Activated naive CD8-positive, alpha-beta T cell treated with anti-CD3 and anti-CD28 coated beads, Interleukin-2, amount 50 U/mL, for 24 hours (primary cell): ENCODE measurements at places on chromosomes 2 and 18.

- DNase-seq: no peak
These were observed 212.0 kb upstream of the NABP1 start for GRCh38 chr2:191465766-191466420.

DNA sequence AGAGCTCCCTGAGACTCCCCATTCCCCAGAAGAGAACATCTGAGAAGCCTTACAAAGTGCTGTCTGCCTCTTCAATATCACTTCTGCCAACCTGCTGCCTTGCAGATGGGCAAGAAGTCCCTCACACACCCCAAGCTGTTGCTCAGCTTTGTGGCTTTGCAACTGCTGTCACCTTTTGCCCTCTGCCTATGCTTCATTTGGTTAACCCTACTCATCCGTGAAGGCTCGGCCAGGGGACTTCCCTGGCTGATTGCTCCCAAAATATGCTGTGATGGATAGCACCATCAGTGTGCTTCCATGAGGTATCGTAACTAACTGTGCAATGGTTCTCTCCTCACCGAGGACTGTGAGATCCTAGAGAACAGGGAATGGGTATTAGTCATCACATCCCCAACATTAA, 88.9 kb upstream of the CYP1B1 start:
- DNase-seq: no peak

DNA sequence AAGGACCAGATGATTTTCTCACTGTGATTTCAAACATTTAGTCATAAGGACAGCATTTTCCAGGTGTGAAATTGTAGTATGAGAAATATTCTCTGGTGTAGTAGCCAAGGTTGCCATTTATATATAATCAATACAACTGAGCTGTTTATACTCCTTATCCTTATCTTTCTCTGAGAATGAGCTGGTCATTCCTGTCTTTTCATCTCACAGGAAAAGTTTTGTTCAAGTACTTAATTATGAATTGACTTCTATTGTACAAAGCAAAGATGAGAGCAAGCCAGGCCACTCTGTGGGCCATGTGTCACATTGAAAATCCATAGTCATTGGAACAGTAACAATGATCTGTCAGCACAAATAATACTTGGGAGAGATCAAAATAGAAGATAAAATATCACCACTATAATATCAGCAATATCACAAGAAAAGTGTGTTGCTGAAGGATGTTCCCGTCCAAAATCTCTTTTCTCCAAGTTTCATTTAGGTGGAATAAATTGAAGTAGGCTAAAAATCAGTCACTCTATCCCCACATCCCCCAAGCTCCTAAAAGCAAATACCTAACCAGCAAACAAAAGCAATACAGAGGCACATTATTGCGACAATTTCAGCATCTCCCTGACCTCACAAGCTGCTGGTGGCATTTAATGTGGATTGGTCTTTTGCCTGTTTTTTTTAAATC, 2.1 kb downstream of the RIT2 start:
- no peak for DNase-seq

GRCh38 chr2:151989378-151989777, 109.5 kb downstream of the CACNB4 start:
- no peak for DNase-seq

- DNase-seq: no peak
These were observed 19.9 kb downstream of the RBMS1 start for GRCh38 chr2:160473468-160474318.

DNA sequence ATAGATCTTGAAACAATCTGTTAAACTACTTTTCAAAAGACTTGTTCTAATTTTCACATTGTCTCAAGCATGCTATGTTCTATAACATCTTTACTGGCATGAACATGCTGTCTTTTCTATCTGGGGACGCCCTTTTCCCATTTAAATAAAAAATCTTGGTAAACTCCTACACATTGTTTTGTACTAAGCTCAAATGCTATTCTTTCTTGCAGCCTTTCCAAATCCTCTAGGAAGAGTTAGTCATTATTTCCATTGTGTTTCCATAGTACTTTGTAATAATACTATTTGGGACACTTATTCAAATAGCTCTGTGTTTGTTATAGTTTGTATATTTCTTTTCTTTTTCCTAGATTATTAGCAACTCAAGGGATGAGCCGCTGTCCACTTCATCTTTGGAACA, 828.6 kb upstream of the FSHR start:
- no peak for DNase-seq

DNA sequence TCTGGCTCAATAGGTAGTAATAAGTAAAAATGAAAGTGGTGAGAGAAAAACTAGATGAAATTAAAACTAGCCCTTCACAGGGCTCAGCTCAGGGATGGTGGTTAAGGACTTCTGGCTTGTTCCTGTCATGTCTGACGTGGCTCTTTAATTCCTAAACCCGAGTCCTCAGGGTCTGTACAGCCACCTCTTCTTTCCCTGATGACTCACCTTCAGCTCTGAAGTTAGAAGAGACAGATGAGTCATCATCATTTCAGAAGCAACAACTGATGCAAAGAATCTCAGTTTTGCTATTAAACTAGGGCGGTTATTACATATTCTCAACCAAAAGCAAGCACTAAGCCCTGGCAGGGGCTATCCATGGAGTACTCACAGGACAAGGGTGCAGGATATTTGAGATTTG, 24.0 kb upstream of the ITGB6 start:
- DNase-seq: peak; percentile 20

DNA sequence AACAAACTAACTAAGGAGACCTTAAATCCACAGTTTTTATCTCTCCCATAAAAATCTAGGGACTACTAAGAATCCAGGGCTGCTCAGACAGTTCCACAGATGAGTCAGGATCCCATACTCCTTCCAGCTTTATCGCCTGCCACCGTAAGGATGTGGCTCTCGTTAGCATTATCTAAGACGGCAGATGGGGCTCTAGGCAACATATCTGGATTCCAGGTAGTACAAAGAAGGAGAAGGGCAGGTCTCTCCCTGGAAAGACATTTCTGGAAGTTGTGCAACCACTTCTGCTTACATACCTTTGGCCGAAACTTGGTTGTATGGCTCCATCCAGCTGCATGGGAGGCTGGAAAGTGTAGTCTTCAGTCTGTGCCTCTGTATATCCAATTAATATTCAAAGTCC, 149.4 kb downstream of the SP3 start:
- DNase-seq: no peak

DNA sequence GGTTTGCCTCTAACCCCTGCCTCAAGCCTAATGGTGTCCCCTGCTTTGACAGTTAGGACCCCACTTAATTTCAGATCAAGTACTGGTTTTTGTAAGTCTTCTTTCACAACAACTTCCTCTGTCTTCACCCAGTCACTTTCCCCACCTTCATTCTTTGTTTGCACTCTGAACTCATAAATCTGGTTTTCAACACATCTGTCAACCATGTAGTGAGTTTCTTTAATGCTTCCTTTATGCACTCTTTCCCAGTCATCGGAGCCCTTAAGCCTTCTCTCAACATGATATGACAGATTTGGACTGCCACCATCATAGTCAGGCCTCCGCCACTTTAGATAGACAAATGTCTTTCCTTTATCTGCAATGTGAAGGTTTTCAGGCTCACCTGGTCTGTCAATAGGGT, 109.1 kb downstream of the PLEKHA3 start:
- DNase-seq: no peak

- no peak for DNase-seq
These were observed 213.6 kb downstream of the ATAD2B start for GRCh38 chr2:23713351-23713750.

DNA sequence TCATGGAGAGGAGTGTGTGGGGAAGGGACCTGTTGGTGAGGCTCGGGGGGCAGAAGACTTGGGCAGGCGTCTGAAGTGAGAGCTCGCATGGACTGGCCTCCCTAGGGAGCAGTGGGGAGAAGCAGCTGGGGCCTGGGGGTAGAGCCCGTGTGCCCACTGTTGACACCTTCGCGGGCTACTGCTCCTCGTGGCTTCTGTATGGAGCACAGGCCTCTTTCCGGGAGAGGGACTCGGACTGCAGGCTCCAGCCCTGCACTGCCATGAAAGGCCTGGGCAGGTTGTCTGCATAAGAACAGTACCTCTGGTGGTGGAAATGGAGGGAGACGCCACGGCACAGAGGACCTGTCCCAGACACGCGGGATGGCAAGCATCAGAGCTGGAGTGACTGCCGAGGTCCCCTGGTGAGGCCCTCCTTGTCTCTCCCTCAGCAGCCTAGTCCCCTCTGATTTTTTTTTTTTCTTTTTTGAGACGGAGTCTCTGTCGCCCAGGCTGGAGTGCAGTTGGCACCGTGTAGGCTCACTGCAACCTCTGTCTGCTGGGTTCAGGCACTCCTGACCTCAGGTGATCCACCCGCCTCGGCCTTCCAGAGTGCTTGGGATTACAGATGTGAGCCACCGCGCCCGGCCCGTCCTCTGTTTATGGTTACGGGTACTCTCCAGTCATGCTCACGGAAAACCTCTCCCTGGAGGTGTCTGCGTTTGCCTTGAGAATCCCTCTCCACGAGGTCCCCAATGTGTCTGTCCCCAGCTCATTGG, 44.7 kb upstream of the PTMA start:
- DNase-seq: no peak

DNA sequence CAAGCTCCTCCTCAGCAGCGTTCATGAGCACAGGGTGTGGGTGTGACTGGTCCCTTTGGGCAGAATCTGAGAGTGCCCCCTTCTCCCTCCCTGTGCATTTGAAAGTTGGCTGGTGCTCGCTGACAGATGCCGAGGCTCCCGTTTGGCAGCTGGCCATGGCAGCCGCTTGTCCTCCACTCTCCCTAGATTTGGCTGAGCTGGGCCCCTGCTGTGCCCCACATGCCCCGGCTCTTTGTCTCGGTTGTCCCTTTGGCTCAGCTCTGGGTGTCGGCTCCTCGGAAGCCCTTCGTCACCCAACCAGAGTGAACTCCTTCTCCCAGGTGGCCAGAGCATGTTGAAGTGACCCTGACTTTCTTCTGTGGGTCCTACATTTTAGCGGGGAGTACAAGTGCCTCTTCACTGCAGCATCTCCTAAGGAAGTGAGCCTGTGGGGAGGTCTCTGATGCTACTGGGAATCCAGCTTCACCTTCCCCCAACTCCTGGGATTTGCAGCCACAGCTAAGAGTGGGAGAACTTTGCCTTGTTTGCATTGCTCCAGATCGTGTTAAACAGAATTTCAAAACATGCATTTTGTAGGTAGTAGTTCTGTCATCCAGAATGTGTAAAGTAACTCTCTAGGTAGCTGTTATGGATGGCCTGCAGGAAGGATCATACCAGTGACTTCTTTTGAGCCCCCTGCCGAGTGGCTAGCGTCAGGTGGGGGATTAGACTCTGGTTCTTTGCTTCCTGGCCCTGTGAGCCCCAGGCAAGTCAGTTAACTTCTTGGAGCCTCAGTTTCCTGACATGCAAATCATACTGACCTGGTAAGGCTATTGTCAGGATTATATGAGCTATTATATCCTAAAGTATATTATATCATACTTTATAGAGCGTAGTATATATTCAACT, 24.2 kb downstream of the HPCAL1 start:
- no peak for DNase-seq

DNA sequence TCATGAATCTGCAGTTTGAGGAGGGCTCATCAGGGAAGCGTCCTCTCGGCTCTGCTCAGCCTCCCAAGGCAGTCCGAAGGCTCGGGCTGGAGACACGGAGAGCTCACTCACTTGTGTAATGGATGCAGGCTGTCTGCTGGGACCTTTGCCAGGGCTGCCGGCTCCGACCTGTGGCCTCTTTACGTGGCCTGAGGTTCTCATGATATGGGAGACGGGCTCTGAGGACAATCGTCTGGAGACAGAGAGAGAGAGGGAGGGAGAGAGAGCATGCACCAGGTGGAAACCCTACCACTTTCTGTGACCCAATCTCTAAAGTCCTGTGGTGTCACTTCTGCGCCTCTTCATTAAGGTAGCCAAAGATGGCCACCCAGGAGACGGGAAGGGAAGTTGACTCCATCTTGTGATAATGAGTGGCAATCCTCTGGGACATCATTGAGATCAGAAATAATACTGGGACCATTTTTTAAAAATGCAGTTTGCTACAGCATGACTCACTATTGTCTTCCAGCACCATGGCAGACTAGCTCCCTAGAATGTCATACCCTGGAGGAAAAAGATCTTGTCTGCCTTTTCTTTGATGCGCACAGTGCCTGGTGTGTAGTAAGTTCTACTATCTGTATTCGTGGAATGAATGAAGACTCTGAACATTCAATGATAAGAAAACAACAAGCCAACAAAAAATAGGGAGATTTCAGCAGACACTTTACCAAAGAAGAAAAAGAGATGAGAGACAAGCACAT, 60.2 kb downstream of the CD8B2 start:
- no peak for DNase-seq

DNA sequence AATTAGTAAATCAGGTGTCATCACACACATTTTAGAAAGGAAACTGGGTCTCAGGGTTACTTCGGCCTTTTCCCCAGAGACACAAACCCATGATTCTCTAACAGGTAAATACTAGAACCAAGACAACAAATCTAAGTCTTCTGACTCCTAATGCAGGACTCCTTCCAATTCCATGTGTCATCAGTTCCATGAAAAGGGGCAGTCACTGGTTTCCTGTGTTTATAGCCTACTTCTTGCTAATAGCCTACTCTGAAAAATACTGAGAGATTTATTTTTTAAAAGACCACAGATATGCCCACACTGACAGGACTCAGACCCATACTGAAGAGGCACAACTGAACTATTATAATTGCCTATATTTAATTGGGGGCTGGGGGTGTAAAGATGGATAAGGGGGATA, 33.0 kb downstream of the RAB1A start:
- no peak for DNase-seq

DNA sequence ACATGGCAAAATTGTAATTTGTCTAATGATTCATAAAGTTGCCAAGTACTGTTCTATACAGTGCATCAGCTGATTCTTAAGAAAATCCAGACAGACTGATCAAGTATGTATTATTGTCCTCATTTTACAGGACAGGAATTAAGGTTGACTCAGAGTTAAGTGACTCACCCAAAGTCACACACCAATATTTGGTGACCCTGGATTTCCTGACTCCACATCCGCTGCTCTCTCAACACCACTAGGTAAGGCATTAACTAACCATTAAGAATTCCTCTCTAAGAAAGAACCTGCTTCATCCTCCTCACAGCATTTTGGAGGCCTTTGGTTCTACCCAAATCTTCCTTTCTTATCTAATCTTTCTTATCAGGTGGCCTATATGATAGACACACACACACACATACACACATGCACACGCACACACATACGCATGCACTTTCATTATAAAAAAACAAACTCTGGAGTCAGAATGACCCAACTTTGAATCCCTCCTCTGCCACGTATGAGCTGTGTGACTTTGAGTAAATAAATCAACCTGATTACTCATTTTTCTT, 150.8 kb downstream of the ANKRD44 start:
- no peak for DNase-seq
